Parietal lobe (tissue), 2 donors: ENCODE measurements at places on chromosomes 3 and 15. TPM values are rescaled to one million over a fixed set of nuclear protein-coding genes. Genes with fewer than 3 reads are reported as not detected.

PAK6 gene
- 16.0 TPM for total RNA-seq

RARB gene
- total RNA-seq = 7.8 TPM

ARHGEF26 gene
- total RNA-seq = 11.9 TPM

VEPH1 gene
- total RNA-seq = 15.7 TPM

CNTN3 gene
- total RNA-seq = 37.9 TPM

GALK2 gene
- 80.8 TPM for total RNA-seq

RPLP1 gene
- 56.0 TPM for total RNA-seq

SLC6A20 gene
- 1.6 TPM for total RNA-seq

PARL gene
- total RNA-seq = 21.6 TPM

UBA3 gene
- total RNA-seq = 115 TPM

CCR1 gene
- total RNA-seq = 0.94 TPM

KLHL24 gene
- total RNA-seq = 203 TPM

P2RY13 gene
- 2.2 TPM for total RNA-seq

CHST2 gene
- 34.1 TPM for total RNA-seq

SEMA6D gene
- total RNA-seq = 85.1 TPM

TTBK2 gene
- 37.2 TPM for total RNA-seq

EMC7 gene
- 14.1 TPM for total RNA-seq

ROBO2 gene
- 526 TPM for total RNA-seq

STRIT1 gene
- not detected for total RNA-seq

NAALADL2 gene
- 15.7 TPM for total RNA-seq

FRMD5 gene
- total RNA-seq = 33.5 TPM
